CD4-positive, alpha-beta T cell treated with Interleukin-15 for 1 hour (primary cell): ENCODE measurements at places on chromosomes 7 and 10.

- no peak for DNase-seq
These were observed 951 bp downstream of the AS3MT start for GRCh38 chr10:102870221-102870620.

DNA sequence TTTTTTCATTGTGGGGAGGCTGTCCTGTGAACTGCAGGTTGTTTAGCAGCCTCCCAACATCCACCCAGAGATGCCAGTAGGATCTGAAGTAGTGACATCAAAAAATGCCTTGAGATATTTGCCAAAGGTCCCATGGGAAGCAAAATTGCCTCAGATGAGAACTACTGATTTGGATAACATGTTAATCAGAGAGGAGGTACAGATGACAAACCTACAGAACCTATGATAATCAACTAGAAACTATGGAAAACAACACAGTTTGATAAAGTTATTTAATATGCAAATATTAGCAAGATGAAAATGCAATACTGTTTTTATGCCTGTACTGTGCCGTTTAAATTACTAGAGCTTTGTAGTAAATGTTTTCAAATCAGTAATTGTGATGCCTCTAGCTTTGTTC lies 90.9 kb upstream of the NOBOX start:
- DNase-seq: no peak

DNA sequence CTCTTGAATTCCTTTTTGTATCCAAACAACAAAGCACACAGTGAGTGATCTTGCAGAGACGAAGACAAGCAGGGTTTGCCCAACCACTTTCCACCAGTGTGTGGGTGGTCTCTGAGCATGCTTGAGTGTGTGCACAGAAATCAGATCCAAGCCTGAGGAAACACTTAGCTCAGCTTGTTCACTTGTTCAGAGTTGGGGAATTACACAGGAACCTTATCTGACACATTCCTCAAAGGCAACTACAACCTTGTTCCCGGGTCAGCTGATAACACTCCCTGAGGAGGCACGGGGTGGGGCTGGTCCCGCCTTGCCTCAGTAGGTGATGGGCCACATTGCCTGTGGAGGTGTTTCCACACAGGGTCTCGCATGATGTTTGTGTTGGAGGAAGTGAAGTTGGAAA lies 216.9 kb downstream of the DYNC1I1 start:
- DNase-seq: no peak

DNA sequence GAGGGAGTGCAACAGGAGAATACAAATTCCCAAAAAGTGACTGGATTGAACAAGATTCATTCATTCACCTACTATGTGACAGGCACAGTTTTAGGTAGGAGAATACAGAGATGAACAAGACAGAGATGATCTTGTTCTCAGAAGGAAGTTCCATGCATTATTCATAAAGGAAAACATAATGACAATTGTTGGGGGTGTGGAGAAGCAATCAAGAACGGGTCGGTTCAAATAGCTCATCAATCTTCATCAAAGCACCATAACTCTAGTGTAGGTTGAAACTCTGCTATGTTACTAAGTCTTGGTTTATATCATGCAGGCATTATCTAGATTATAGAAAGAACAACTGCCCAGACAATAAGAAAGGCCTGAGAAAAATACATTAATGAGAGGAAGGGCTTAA lies 243.7 kb downstream of the DGKI start:
- DNase-seq: no peak

DNA sequence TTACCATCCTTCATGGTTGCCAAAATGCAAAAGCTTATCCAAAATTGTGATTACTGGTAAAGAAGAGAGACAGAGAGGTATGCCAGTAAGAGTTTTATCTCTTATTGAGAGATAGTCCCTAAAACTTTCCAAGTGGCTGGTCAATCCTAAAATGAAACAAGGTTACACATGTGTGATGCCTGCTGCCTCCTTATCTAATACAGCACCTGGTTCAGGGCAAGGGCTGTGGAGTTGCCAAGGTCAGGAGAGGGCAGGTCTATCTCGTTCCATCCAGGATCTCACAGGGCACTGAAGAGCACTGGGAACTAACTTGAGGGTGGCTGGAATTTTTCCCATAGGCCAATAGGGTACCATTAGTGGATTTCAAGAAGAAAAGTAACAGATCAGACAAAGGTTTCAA lies 18.3 kb downstream of the VOPP1 start:
- no peak for DNase-seq

DNA sequence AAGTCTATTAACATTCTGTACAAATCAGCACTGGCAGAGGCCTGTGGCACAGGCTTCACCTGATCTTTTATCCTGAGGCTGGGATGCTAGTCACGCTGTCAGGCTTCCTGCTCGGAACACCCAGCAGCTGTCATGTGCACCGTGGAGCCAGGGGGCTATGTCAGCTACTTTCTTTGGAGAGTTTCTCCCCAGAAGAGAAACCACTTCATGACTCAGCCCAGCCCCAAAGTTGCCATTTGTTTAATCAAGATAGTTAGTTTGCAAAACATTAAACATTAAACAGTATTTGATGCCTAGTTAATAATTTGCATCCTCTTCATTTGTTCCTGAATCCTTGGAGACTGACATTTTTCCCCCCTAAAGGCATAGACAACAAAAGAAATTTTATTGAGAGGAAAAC lies at the start of gene HABP2:
Gene HABP2, plus strand, starts transcription at position 353 of the 400 bp plus-strand sequence. CDS start 69 bp downstream, outside the sequence.
- DNase-seq: no peak

DNA sequence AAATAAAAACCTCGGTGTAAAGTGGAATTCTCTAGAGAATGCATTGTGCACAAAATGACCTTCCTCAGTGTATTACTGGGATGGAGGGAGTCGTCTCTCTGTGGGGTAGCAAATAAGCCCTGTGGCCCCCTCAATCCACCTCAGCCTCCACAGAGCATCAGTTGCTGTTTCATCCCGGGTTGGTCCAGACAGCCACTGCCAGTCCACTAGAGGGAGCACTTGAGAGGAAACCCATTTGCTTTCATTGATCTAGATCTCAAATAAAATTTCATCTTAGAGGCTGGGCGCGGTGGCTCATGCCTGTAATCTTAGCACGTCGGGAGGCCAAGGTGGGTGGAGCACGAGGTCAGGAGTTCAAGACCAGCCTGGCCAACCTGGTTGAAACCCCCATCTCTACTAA lies 1128.7 kb downstream of the CNTNAP2 start:
- DNase-seq: no peak

GRCh38 chr10:92550924-92551323 lies 23.0 kb downstream of the IDE start:
- DNase-seq: no peak

GRCh38 chr7:106045586-106045985 lies 66.5 kb downstream of the SYPL1 start:
- DNase-seq: no peak

DNA sequence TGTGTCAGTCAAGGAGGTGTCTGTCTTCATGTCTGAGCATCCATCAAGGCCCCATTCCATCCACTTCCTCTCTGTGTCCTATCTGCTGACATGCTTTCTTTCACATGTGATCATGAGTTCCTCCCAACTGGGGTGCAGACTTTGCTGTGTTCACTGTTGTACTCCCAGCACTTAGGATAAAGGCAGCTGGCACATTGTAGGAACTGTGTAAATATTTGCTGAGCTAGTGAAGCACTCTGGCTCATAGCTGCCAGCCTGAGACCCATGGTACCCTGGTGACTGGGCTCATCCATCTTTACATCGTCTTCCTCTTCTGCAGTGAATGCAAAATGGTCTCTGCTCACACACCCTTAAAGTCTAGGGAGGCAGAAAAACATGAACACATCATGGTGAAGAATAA lies 242.2 kb upstream of the IGFBP3 start:
- DNase-seq: no peak

DNA sequence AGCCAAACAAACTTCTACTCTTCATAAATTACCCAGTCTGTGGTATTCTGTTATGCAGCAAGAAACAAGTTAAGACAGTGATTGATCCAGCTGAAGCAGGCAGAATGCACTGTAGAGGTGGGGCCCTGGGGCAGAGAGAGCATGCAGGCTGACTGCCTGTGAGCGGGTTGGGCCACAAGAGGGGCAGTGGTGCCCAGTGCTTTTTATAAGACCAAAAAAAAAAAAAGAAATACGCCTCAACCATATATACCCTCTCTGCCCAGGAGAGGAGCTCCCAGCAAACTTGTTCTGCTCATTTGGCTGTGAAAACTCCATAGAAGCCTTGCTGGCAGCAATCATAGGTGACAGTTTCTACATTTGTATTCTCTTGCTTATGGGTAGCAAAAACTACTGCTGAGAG lies 104.7 kb downstream of the SORBS1 start:
- no peak for DNase-seq

GRCh38 chr10:58740620-58741369 lies 228.1 kb downstream of the BICC1 start:
- no peak for DNase-seq
